ENCODE measurements at places on chromosomes 6 and 20.

DNA sequence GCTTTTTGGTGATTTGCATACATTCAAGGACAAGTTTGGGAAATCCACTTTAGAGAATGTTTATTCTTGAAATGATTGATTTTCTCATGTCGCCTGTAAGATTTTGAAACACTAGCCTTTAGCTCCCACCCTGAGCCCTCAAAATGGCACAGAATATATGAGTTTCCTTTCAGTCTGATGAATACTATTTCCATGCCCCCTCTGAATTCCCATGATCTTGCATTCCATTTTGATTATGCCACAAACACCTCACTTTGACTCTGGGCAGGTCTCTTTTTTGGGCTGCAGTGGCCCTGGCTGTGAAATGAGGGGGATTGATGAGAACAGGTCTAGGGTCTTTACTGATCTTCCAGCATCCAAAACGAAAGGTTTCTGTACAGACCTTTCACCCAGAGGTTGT lies 50.4 kb downstream of the SULF2 start:
- DNase-seq = no peak

DNA sequence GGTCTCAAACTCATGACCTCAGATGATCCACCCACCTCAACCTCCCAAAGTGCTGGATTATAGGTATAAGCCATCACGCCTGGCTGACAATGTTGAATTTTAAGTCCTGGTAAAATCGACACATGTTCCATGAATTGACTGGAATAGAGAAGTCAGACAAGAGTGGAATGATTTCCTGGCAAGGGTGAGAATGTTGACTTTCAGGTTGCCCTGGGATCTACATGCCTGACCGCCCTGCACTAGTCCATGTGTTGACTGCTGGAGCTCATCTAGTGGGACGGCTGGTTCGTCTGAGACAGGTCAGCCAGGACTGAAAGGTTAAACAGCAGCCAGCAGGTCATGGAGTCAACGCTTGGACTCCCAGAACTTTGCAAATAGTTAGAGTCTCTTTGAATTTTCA lies 88.8 kb downstream of the SASH1 start:
- DNase-seq = no peak

DNA sequence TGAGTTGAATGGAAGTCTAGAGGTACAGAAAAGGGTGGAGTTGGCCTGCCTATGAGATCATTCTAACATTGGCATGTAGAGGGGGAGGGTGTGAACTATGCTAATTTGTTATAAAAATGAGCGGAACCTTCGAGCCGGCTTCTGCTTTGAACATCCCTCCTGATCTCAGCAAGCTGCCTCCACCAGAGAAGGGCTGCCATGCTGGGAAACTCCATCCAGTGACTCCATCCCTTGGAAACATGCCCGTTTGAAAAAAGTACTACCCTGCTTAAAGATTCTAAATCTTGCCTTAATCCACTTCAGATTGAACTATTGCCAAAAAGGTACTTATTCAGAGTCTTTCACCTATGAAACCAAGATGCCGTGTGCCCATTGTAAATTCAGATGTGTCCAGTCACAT lies 43.6 kb upstream of the TMEM170B start:
- DNase-seq = no peak

- DNase-seq = no peak
Measured at GRCh38 chr6:73942592-73943186, 246.7 kb downstream of the CD109 start.
